Esophagus muscularis mucosa (tissue), 4 donors: ENCODE measurements at places on chromosomes 4 and X.

- no peak for DNase-seq
Observed at GRCh38 chrX:69133921-69134542, 31.2 kb downstream of the PJA1 start.

- DNase-seq, result no peak
Observed at GRCh38 chrX:70479247-70479921, 34.7 kb downstream of the DLG3 start.

DNA sequence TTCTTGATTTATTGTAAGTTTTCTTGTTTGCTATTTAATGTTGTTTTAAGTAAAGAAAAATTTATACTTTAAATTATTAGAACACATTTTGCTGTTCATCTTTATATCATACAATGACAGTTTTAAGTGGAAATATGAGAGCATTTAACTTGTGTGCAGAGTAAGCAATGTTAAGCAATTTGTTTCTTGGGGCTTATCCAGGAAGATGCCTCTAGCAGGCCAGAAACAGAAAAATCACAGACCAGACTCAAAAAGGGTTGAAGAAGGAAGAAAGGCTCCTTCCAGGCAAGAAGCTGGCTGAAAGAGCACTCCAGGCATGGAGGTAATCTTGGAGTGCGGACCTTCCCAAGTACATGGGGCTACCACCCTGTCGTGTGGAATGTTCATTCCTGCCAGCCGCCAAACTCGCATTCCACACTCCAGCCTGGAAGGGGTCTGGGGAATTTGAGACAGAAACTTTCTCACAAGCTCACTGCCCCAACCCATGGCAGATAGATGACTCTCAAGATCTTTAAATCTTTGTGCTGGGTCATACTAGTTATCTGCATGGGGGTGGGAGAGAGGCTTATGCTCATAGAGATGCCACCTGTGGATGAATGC is 1521.3 kb upstream of the AGA start:
- DNase-seq, result no peak

DNA sequence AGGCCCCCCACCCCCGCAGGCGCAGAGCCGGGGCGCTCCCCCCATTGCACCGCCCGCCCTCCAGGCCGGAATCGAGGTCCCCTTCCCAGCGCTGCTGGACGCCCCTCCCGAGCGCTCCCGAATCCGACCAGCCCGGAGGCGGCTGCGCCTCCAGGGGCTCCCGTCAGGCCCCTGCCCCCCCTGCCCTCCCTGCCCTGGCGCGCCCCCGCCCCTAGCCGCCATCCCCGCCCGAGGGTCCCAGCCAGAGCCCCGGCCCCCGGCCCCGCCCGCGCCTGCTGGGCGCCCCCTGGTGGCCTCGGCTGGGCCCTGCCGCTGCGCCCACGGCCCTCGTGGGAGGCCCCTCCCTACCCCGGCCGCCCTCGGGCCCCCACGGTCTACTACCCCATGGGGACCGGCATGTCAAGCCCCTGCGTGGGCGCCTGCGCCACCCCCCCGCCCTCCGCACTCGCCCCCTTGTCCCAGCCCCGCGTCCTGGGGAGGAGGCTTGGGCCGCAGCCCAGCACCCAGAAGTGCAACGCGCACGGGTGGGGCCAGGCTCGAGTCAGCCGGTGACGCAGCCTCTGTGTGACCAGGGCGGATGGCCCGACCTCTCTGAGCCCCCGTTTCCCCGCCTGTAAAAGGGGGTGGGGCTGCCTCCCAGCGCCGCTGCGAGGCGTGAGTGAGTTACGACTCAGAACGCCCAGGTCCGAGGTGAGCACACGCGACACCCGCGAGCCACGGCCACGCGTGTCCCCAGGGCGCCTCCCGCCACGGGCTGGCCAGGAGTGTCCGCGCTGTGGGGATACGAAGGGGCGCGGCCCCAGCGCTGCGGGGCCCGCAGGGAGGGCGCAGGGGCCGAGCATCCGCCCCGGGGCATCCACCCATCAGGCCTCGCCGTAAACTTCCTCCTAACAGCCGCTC is 104.9 kb downstream of the FAM53A start:
- DNase-seq, result no peak

DNA sequence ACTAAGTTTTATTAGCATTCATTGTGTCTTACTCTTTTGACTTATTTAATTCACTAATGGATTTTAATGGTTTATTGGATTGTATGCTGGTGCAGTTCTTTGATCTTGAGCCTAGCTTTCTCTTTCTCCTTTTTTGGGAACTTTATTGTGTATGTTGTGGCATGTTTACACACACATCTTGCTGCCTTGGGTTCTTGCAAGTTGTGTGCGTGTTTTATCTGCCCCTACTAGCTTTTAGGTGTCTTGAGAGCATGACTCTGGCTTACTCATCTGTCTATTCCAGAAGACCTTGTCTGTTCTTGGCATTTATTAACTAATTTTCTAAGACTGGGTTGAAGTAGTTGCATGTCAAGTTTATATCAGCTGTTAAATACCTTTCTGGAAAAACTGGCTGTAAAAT is 2.7 kb downstream of the TMEM165 start:
- DNase-seq, result no peak

DNA sequence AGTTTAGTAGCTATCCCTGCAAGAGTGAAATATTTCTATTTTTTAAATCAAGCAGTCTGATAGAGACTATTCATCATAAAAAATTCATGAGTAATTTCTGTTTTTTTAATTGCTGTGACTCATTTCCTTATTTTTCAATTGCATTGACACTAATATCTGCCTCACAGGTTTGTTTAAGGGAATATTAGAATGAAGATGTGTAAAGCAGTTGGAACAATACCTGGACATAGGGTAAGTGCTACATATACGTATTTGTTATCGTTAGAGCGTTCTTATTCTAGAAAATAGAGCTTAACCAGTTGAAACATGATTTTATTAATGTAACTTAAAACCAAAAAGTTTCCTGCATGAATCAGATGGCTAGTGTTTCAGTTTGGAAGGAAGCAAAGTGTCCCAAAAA is 2211.3 kb downstream of the PCDH7 start:
- DNase-seq, result no peak

DNA sequence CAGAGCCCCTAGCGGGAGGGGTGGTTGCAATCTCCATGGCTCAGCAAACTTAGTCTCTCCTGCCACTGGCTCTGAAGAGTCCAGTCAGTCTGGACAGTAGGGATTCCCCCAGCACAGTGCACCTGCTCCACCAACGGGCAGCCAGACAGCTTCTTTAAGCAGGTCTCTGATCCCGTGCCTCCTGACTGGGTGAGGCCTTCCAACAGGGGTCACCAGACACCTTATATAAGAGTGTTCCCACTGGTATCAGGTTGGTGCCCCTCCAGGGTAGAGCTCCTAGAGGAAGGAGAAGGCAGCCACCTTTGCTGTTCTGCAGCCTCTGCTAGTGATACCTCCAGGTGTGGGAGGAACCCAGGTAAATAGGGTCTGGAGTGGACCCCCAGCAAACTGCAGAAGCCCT is 1393.4 kb downstream of the STIM2 start:
- no peak for DNase-seq

- no peak for DNase-seq
Observed at GRCh38 chrX:153853180-153853901, 23.0 kb upstream of the PDZD4 start.

DNA sequence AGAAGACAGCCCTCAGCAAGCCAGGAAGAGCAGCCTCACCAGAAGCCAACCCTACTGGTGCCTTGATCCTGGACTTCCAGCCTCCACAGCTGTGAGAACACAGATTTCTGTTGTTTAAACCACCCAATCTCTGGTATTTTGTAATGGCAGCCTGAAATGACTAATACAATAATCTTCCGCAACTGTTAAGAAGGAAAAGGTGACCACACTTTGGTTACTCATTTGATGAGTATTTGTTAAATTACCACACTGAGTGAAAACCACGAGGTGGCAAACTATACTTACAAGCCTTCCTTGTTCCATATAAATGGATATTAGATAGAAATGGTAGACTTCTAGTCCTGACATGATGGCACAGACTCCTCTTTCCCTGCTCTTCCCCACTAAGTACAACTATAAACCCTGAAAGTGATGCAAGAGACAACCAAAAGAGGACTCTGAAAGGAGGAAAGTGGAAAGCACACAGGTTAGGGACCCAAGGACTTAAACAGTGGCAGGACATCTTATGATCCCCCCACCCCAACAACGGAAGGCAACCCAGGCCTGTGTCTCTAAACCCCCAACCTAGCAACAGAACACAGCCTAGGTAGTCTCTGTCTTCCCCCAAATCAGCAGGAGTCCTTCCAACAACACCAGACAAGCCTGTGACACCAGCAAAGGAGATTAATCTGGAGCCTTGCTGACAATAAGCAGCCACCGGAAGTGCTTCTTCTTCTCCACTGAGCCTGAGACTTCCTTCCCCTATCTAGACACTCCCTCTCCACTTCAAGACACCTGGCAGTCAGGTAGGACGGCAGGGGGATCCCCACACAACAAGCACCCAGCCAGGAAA is 12.3 kb downstream of the ZNF182 start:
- DNase-seq, result no peak

DNA sequence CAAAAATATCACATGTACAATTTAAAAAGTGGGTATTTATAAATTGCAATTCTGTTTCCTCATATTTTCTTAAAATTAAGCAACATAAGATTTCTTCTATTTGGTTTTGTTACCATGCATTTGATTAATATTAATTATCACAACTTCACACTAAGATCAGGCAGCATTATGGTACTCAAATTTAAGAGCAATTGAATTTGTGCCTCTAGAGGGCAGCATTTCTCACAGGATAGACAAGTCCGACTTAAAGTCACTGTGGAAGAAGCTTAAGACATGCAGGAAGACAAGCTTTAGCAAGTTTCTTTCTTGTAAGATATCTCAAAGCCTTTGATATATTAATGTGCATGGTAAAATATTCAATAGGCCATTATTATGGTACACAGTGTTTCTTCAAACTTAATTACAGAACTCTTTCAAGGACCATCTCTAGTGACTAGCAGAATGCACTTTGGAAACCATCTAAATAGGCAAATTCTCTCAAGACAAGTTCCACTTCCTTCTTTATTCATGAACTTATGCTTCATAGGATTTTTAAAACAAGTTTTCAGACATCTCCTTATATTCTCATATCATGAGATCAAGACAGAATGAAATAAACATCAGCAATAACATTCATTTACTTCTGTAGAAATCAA is 35.0 kb downstream of the FBXW7 start:
- no peak for DNase-seq

GRCh38 chr4:57220734-57221133 is 110.5 kb upstream of the IGFBP7 start:
- no peak for DNase-seq
